IPS DF 6.9 (cell line): ENCODE measurements at places on chromosomes 16 and 17.

- DNase-seq, result no peak
Measured at GRCh38 chr16:78675951-78676792, 576.7 kb downstream of the WWOX start.

- no peak for DNase-seq
Measured at GRCh38 chr16:88710556-88710955, 4.3 kb downstream of the CTU2 start.

- DNase-seq, result no peak
Measured at GRCh38 chr16:16086653-16087446, 136.4 kb downstream of the ABCC6 start.

- DNase-seq, result no peak
Measured at GRCh38 chr17:77085926-77086432, 54.8 kb upstream of the SEC14L1 start.

- no peak for DNase-seq
Measured at GRCh38 chr16:73025151-73025855, 22.6 kb downstream of the ZFHX3 start.

- no peak for DNase-seq
Measured at GRCh38 chr16:57146040-57146647, 39.7 kb downstream of the PSME3IP1 start.

DNA sequence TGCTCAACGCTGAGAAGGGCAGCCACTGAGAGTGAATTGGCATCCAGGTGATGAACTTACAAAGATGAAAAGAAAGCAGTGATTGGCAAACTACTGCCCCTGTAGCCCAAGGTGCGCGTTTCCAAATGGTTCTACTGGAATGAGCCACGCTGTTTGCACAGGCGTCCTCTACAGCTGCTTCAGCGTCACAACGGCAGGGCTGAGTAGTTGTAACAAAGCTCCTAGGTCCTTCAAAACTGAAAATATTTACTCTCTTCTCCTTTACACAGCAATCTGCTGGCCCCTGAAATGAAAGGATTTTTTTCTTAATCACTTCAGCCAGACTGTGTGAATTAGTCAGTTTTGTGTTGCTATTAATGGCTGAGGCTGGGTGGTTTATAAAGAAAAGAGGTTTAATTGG is 107.2 kb upstream of the FOXF1 start:
- no peak for DNase-seq

DNA sequence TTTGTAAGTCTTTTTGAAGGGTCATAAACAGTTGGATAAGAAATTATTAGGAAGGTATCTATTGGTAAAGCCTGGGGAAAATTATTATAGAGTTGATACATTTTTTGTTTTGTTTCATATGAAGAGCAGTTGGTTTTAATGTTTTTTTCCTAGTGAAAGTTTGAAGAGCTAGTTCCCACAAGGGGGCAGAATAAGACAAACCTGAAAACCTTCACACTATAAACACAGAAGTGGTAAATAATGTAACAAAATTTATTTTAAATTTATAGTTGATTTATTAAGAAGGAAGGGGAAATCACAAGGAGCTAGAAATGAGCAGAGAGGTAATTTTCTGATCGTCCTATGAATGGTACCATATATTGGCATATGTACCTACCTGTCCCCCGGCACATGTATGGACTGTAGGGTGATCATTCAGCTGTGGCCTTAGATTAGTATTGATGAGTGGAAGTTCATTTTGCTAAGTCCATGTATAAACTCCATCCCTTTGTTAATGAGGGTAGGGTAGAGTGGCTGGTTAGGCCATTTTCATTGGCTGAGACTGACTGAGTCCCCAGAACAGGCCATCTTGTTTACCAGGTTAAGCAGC is 116.3 kb downstream of the TANC2 start:
- DNase-seq, result no peak

- DNase-seq, result no peak
Measured at GRCh38 chr16:88681084-88681680, 5.1 kb downstream of the SNAI3 start.

- no peak for DNase-seq
Measured at GRCh38 chr16:22007159-22007508, 777 bp upstream of the MOSMO start.
